ENCODE measurements at places on chromosomes 3 and 15. TPM values are rescaled to one million over a fixed set of nuclear protein-coding genes. Genes with fewer than 3 reads are reported as not detected.

- no peak overlapping the region for H3K27ac ChIP-seq
- H3K36me3 ChIP-seq: no peaks in the 10 kb centered on the region
- no peaks in the 10 kb centered on the region for H3K4me1 ChIP-seq
- DNase-seq: no peak
Observed at GRCh38 chr15:68595761-68596160, 17.0 kb downstream of the CORO2B start.

Gene SLC22A13
- 0.59 TPM for total RNA-seq

GRCh38 chr15:100986158-100986896 is 67.2 kb downstream of the LRRK1 start:
- no peaks in the 10 kb centered on the region for H3K4me1 ChIP-seq
- no peaks in the 10 kb centered on the region for H3K27me3 ChIP-seq
- H3K27ac ChIP-seq: no peak overlapping the region
- H3K4me3 ChIP-seq: no peak overlapping the region
- no peaks in the 10 kb centered on the region for H3K36me3 ChIP-seq

Gene SELENOK
- total RNA-seq: 34.7 TPM

DNA sequence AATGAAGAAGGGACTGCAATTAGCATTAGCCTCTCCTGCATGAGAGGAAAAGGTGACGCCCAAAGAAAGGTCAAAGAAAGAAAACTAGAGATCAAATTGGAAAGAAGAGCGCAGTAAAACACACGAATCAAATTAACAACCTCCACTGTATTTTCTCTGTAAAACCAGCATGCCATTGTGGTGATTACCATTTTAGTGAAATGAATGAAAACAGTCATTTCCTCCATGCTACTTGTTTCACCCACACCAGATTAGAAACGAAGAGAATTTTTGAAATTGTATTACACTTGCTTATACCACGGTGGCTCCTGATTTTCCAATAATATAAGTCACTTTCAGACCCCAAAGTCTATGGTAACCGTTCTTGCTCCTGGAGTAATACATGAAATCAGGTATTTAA is 71.6 kb downstream of the SUMF1 start:
- H3K4me1 ChIP-seq: no peaks in the 10 kb centered on the region
- H3K27me3 ChIP-seq: no peaks in the 10 kb centered on the region

GRCh38 chr3:184058029-184058428 is 5.2 kb downstream of the HTR3C start:
- DNase-seq: no peak
- H3K27ac ChIP-seq: no peak overlapping the region
- no peaks in the 10 kb centered on the region for H3K27me3 ChIP-seq
- no peaks in the 10 kb centered on the region for H3K36me3 ChIP-seq
- no peak overlapping the region for H3K4me3 ChIP-seq
- H3K4me1 ChIP-seq: no peaks in the 10 kb centered on the region

DNA sequence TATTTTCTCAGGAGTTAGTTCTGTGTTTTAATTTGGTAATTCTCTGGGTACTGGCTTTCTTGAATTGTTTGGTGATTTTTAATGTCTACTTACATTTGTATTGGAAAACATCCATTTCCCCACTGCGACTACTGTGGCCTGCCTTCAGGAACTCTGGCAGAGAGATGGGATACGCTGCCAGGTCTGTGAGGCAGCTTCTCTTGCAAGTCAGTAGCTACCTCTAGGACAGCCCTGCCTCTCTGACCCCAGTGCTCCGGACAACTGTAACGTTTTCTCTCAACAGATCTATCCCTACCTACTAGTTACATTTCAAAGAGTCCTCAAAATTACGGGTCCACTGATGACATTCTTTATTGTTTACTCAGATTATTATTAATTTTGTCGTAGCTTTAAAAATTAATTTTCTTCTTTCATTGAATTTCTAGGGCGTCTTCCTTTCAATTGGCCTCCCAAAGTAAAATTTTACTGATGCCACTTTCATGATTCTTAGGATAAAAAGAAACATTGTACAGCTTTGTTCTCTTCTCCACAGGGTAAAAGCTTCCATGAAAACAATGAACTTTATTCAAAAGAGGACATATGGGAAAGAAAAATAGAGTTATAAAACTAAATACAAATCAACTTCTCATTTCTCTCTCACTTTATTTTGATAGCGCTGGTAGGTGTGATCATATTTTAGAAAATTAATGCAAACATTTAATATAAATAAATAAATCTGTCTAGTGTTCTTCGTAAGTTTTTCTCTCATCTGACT is 123.2 kb upstream of the GOLGA8J start:
- no peak for DNase-seq
- no peak overlapping the region for H3K4me3 ChIP-seq
- no peak overlapping the region for H3K27ac ChIP-seq
- no peaks in the 10 kb centered on the region for H3K27me3 ChIP-seq

DNA sequence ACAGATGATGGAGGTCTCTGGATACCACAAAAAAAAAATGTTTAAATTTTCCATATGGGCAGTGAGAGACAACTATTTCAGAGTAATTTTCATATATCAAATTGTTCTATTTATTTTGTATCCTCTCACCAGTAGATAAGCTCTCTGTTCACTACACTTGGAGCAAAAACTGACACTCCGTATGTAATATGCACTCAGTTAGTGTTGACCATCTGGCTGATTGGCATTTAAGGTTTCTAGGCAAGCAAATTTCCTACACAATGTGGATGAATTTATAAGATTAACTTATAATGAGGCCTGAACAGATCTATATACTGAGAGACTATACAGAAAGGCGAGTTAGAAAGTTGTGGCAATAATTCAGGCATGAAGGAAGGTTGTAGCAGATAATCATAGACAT is 836.5 kb upstream of the SEMA6D start:
- no peaks in the 10 kb centered on the region for H3K27me3 ChIP-seq
- no peak for DNase-seq
- no peak overlapping the region for H3K4me3 ChIP-seq
- H3K36me3 ChIP-seq: no peaks in the 10 kb centered on the region

DNA sequence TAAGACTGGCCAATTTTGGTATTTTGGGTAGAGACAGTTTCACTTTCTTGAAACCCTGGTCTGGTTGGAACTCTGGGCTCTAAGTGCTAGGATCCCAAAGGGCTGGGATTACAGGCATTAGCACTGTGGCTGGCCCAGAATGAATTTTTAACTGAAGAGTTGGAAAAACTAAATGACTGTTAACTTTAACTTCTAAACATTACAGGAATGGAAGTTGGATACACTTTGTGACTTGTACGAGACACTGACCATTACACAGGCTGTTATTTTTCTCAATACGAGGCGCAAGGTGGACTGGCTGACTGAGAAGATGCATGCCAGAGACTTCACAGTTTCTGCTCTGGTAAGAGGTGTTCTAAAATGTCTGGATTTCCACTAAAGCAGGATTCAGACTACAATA is 3.5 kb downstream of the EIF4A2 start:
- H3K4me1 ChIP-seq: peaks cover 50% of the 10 kb centered on the region
- no peak overlapping the region for H3K4me3 ChIP-seq

- H3K36me3 ChIP-seq: no peaks in the 10 kb centered on the region
- no peak for DNase-seq
- no peaks in the 10 kb centered on the region for H3K27me3 ChIP-seq
- H3K27ac ChIP-seq: no peak overlapping the region
Observed at GRCh38 chr3:114892880-114893279, 254.2 kb downstream of the ZBTB20 start.

Gene WWTR1
- total RNA-seq: 0.27 TPM

DNA sequence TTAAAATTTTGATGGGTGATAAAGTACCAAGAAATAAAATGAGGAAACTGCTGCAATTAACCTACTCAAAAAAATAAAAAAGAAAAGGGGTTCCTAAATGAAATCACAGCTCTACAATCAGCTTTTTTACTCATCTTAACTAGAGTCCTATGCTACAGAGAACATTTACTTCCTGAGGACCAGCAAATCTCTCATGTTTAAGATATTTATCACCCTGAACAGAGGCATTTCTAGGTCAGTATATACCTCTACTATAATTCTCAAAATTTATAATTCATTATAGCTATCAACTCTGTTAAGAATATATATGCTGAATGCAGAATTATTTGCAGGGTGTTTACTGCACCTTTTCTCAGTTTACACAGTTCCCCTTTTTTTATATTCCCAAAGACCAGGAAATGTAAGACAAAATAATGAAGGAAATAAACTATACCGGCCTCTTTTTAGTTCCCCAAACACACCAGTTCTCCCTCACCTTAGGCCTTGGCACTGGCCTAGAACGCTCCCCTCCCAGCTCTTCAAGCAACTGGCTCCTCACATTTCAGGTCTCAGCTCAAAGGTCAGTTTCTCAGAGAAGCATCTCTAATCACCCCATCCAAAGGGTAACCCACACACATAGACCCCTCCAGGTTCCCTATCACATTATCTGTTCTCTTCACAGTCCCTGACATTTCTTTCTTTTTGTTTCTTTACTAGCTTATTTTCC is 71.1 kb downstream of the LRRFIP2 start:
- H3K27ac ChIP-seq: no peak overlapping the region
- no peaks in the 10 kb centered on the region for H3K27me3 ChIP-seq
- no peaks in the 10 kb centered on the region for H3K36me3 ChIP-seq
- no peaks in the 10 kb centered on the region for H3K4me1 ChIP-seq
- H3K4me3 ChIP-seq: no peak overlapping the region

- no peak overlapping the region for H3K27ac ChIP-seq
- H3K36me3 ChIP-seq: peaks cover 29% of the 10 kb centered on the region
- no peak for DNase-seq
Observed at GRCh38 chr15:42955518-42955917, 34.9 kb upstream of the TTBK2 start.

DNA sequence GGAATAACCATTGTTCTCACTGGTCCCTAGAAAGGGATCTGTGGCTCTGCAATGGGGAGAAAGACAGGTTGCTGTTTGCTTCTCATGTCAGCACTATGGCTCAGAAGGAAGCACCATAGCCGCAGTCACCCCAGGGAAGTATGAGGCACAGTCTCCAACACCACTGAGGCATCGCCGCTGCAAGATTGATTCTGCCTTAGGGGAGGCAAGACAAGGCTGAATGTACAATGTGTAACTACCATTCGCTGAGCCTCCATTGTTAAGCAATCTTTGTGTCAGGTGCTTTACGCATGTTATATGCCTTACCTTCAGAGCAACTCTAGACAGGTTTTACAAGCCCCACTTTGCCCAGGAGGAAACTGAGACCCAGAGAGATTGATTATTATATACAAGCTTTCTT is 100.7 kb upstream of the KCNMB2 start:
- H3K4me1 ChIP-seq: no peaks in the 10 kb centered on the region
- H3K4me3 ChIP-seq: no peak overlapping the region
- H3K27me3 ChIP-seq: no peaks in the 10 kb centered on the region
- H3K27ac ChIP-seq: no peak overlapping the region
- H3K36me3 ChIP-seq: no peaks in the 10 kb centered on the region

GRCh38 chr3:46895204-46895660 is 17.7 kb downstream of the PTH1R start:
- peaks cover 5% of the 10 kb centered on the region for H3K27me3 ChIP-seq
- H3K27ac ChIP-seq: no peak overlapping the region

DNA sequence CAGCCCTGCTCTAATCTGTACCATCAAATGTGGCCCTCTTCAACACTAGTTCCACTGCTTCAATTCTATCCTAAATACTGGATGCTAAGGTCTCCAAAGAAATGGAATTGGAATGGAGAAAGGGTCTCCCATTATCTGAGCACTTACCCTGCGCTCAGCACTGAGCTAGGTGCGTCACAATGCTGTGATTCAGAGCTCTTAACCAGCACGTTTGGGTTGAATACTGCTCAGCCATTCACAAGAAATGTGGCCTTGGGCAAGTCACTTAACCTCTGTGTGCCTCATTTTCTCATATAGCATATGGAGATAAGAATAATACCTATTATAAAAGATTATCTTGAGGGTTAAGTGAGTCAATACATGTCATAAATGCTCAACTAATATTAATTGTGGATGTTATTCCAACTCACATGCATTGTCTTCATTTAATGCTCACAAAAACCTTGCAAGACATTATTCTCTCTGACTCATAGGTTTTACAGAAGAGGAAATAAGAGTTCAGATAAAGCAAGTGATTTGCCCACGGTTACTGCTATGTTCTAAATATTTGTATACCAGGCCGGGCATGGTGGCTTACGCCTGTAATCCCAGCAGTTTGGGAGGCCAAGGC is 27.4 kb upstream of the SRGAP3 start:
- H3K27me3 ChIP-seq: no peaks in the 10 kb centered on the region
- DNase-seq: no peak
- no peaks in the 10 kb centered on the region for H3K36me3 ChIP-seq
- no peaks in the 10 kb centered on the region for H3K4me1 ChIP-seq
- no peak overlapping the region for H3K4me3 ChIP-seq

GRCh38 chr3:139672884-139673283 is 4.9 kb downstream of the NMNAT3 start:
- H3K4me1 ChIP-seq: peaks cover 7% of the 10 kb centered on the region
- no peaks in the 10 kb centered on the region for H3K27me3 ChIP-seq
- H3K4me3 ChIP-seq: no peak overlapping the region
- peaks cover 3% of the 10 kb centered on the region for H3K36me3 ChIP-seq
- no peak overlapping the region for H3K27ac ChIP-seq

- H3K27me3 ChIP-seq: no peaks in the 10 kb centered on the region
- DNase-seq: no peak
Observed at GRCh38 chr15:90883976-90884718, at the start of gene FES. TSS of gene FES (plus strand) at chr15:90884504. CDS start at chr15:90885046, 542 bp downstream.

DNA sequence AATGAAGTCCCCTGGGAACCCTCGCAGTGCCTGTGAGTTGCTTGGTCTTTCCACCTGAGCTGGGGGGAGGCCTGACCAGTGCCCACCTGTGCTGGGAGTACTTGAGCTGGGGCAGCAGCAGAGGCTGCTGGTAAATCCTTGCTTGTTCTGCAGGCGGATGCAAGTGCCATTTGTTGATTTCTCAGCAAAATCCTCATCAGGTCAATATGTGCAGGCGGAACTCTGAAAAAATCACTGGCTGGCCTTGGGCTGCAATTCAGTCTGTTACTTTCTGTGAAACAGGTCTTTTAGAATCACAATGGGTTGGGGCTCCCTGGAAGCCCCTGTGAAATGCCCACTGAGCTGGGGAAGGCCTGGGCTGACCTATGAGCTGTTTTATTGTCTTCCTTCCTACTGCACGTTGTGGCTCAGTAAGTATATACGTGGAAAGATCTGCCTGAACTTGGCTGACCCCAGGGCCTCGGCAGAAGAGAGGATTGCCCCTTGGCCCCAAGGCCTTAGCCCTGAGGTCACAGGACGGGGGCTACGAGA is 182.0 kb upstream of the RGMA start:
- H3K36me3 ChIP-seq: no peaks in the 10 kb centered on the region
- H3K4me1 ChIP-seq: no peaks in the 10 kb centered on the region
- no peaks in the 10 kb centered on the region for H3K27me3 ChIP-seq
- no peak overlapping the region for H3K4me3 ChIP-seq
- DNase-seq: no peak
- H3K27ac ChIP-seq: no peak overlapping the region

- DNase-seq: no peak
- H3K27me3 ChIP-seq: no peaks in the 10 kb centered on the region
Observed at GRCh38 chr3:10845839-10846656, 30.0 kb downstream of the SLC6A11 start.

DNA sequence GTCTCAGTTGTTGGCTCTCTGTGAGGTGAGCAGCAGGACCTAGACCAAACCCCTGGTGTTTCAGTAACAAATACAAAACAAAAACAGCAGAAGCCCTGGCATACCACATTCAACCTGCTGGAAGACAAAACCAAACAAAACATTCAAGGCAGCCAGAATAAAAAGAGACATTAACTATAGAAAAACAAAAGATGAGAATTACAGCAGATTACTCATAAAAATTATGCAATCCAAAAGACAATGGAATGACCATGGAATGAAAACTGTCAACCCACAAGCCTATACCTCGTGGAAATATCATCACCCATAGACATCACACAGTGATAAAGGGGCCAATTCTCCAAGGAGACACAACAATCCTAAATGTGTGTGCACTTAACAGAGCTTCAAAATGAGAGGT is 106.0 kb upstream of the IQSEC1 start:
- DNase-seq: no peak
- H3K36me3 ChIP-seq: no peaks in the 10 kb centered on the region
- H3K4me3 ChIP-seq: no peak overlapping the region

GRCh38 chr3:136385457-136385856 is 135.3 kb downstream of the PCCB start:
- H3K27ac ChIP-seq: no peak overlapping the region
- no peaks in the 10 kb centered on the region for H3K36me3 ChIP-seq
- no peak overlapping the region for H3K4me3 ChIP-seq
- no peaks in the 10 kb centered on the region for H3K4me1 ChIP-seq

All from naive thymus-derived CD4-positive, alpha-beta T cell (primary cell).